NCI-H1436 (cell line): ENCODE measurements at places on chromosomes 2 and 18.

- no peak for DNase-seq
These were observed 299.1 kb downstream of the NRXN1 start for GRCh38 chr2:50732796-50733195.

DNA sequence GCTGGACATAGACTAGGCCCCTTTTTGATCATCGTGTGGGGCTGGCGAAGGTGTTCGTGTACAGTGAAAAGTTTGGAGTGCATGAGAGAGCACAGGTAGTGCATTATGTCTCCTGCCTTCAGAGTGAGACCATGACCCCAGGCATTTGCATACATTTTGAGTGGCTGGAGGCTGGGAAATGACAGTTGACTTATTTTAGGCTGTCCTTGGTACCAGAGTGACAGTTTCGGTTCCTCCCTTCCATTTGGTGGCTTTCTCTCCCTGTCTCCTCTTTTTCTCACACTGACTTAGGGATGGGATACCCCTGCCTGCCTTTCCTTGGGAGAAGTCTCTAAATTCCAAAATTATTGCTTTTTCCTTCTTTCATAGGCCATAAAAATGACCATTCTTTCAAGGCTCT, 20.1 kb downstream of the SERPINB12 start:
- no peak for DNase-seq

GRCh38 chr2:68169308-68169707, 11.6 kb downstream of the PNO1 start:
- DNase-seq, result no peak

DNA sequence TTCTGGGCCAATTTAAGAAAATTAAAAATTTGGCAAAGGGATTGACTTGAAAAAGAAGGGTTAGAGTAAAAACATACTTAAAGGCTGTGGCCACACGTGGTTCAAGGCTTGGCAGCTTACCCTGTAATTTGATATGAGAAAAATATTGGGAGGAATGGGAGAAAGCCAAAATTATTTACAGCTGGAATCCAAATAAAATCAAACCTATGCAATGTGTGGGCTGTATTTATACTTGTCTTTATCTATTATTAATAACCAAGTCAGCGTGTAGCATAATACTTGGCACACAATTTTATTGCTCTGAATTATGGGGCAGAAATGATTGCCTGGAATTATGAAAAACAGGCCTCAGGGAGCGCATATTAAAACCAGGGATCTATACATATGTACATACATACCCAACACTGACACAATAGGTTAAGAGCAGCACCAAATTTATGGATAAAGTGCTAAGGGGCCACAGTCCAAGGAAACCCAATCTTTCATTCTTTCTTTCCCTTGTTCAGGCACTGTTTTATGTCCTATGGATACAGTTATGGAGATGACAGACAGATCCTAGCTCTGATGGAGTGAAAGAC, 35.6 kb downstream of the FAM124B start:
- no peak for DNase-seq

DNA sequence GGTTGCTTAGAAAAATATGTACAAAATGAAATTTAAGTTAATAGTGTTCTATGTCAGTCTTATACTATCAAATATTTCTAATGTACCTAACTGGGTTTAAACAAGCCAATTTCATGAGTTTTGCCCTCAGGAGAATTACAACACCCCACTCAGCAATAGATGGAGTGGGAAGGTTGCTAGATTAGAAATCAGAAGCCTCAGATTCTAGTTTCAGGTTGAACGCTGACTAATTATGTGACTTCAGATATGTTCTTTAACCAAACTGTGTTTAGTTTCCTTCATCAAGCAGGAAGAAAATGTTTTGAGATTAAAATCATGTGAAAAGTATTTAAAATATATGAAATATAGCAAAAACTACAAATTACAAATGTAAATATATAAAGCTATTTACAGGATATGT, 133.8 kb upstream of the KCNH7 start:
- DNase-seq, result no peak

GRCh38 chr2:101887328-101887727, 104.4 kb upstream of the IL1R2 start:
- no peak for DNase-seq

- no peak for DNase-seq
These were observed 52.8 kb upstream of the HAAO start for GRCh38 chr2:42844901-42845821.

- no peak for DNase-seq
These were observed 19.3 kb downstream of the ALPK2 start for GRCh38 chr18:58609536-58609993.

- DNase-seq, result no peak
These were observed 288.1 kb downstream of the RNF144A start for GRCh38 chr2:7205151-7205830.

GRCh38 chr2:229445019-229445418, 173.9 kb upstream of the PID1 start:
- DNase-seq, result no peak
